ENCODE measurements at places on chromosomes 7 and 10.

DNA sequence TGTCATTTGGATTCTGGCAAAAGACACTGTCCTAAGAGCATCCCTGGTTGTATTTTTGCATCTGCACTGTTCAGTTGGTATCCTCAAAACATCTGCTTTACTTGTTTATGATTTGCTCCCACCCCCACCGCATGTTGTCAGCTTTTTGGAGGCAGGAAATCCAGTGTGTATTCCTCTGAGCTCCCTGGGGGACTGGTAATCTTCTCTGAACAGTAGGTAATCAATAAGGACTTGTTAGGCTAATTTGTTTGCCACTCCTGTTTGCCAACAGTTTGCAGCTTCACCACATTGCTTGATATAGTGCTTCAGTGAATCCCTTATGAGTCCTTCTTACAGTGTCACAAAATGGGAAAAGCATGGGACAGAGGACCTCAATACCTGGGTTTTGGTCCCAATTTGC, 49.1 kb downstream of the FEZF1 start:
- DNase-seq, result no peak

GRCh38 chr7:32381024-32381601, 109.1 kb downstream of the LSM5 start:
- DNase-seq, result no peak

GRCh38 chr10:96023168-96023567, 20.2 kb upstream of the CCNJ start:
- no peak for DNase-seq

- DNase-seq, result peak; percentile 65
Observed at GRCh38 chr10:22630234-22631174, 83.9 kb downstream of the PIP4K2A start.

GRCh38 chr10:80290474-80291220, 1.2 kb upstream of the MAT1A start:
- DNase-seq, result no peak

- DNase-seq, result peak; percentile 15
Observed at GRCh38 chr10:101467286-101467770, 113.4 kb downstream of the BTRC start.

GRCh38 chr10:43322769-43323168, 48.7 kb upstream of the FXYD4 start:
- peak; percentile 82 for DNase-seq

- DNase-seq, result no peak
Observed at GRCh38 chr7:133650069-133650468, 397.2 kb downstream of the EXOC4 start.

- peak; percentile 64 for DNase-seq
Observed at GRCh38 chr7:12257582-12257981, 46.5 kb downstream of the TMEM106B start.

DNA sequence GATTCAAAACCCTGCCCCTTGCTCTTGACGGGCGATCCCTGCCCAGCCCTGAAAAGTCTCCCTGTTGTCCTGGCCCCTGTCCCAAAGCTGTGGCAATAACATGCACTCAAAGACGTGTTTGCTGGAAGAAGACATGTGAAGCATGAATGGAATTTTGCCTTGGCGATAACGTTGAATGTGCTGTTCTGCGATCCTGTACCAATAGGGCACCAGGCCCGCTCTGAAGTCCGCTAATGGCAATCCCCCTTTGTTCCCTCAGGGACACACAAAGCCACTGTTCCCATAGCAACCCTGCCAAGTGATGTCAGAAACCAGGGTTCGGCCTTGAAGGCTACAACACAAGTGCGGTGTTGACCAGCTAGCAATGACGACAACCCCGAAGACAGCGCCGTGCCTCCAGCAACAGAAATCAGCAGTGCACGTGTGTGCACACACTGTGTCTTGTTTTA, 284.6 kb downstream of the KLF6 start:
- DNase-seq, result no peak

DNA sequence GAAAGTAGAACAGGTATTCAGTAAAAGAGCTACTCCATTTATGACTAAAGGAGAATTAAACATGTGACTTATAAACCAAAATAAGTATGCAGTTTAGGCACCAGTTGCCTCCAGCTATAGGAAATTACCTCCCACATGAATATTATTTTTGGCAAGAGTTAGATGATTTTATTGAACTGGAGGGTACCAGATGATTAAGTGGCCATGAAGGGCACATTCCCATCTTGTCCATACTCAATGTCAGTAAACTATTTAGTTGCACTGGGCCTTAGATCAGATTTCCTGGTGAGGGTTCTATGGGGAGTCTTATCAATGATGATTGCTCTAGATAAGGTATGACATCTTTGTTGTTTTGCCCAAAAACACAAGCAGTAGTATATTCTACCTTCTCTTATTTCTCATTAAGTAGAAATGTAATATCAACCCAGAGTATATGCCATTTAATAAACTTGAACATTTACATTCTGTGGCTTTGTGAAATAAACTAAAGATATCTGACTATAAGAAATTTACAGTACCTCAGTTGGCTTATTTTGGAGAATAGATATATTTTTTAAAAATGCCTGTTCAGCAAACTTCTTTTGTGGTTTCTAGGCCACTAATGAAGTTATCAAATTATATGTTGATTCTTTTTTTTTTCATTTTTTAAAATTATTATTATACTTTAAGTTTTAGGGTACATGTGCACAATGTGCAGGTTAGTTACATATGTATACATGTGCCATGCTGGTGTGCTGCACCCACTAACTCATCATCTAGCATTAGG, 145.3 kb downstream of the SEMA3A start:
- DNase-seq, result no peak

- DNase-seq, result no peak
Observed at GRCh38 chr7:70573071-70573661, 558.8 kb upstream of the GALNT17 start.

GRCh38 chr7:100407285-100408180, 21.0 kb downstream of the ZCWPW1 start:
- DNase-seq, result peak; percentile 31

- no peak for DNase-seq
Observed at GRCh38 chr10:71769279-71769823, 4.0 kb downstream of the VSIR start.

DNA sequence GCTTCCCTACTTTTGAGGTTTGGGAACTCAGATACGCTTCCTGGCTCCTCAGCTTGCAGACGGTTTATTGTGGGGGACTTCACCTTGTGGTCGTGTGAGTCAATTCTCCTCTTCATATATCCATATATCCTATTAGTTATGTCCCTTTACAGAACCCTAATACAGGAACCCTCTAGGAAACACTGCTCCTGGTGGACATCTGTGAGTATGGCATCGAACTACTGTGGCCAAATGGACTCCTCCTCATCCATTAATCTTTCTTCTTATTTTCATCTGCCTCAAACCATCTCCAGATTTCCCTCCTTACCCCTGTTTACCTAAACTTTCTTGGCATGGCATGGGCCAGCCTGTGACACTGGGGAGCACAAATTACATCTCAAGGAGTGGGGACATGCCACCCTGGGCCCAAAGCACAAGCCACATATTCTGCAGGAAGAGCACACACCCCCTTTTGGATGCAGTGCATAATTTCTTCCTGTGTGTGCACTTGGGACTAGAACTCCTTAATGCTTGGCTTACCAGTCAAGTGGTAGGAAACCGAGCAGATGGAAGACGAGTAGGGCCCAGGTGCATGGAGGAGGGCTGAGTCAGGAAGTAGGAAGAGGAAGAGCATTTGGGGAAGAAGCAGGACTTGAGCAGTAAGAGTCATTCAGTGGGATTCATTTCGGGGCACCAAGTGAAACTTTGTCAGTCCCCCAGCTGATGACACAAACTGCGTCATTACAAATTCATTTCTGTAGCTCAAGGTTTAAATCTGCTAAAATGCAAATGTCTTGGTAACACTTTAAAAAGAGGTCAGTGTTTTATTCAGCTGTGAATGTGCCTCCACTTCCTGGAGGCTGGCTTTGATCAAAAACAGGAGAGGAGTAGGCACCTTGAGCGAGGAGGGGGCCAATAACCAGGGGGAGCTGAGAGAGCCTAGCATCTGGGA, 80.8 kb upstream of the PLXNA4 start:
- no peak for DNase-seq

GRCh38 chr7:16066805-16067459, 354.4 kb downstream of the CRPPA start:
- no peak for DNase-seq

DNA sequence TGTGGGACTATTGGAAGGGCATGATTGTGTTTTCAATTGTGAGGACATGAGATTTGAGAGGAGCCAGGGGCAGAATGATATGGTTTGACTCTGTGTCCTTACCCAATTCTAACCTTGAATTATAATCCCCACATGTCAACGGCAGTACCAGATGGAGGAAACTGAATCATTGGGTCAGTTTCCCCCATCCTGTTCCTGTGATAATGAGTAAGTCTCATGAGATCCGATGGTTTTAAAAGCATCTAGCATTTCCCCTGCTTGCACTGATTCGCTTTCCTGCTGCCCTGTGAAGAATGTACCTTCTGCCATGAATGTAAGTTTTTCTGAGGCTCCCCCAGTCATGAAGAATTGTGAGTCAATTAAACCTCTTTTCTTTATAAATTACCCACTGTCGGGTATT, 1367.1 kb downstream of the XPNPEP1 start:
- DNase-seq, result no peak

DNA sequence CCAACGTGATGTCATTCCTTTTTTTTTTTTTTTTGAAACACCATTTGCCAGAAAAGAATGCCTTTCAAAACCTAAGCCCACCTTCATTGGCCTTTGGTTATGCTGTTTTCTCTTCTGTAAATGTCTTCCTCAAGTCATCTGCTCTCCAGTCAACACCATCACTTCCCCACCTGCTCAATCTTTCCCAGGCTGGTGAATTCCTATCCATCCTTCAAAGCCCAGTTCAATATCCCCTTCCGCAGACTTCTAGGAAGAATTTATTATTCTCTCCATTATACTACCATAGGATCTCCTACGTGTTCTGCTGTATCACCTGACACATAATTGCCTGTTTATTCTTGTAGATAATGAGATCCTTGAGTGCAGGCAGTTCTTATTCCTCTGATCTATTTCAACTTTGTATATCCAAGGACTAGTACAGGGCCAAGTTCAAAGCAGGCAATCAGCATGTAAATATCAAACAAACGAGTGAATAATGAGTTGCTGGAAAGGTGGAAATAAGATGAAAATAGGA, 73.5 kb upstream of the PRR15 start:
- no peak for DNase-seq

DNA sequence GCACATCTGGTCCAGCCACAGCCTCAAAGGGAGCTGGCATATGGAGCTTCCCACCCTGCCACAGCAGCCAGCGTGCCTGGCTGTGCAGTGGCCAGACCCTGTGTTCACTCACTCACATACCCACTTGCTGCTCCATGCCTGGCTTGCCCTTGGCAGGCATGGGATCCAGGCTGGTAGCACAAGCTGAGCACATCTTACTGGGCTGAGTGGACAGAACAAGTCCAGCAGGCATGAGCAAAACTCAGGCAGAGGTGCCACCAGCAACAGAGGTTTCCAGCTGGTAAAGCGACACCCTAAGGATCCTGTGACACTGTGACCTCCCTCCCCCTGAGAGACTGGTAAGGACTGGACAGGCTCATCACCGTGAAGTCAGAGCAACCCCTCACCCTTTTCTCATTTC, 25.1 kb downstream of the SVIL start:
- DNase-seq, result no peak
